GDM1 (cell line): ENCODE measurements at places on chromosomes 2 and 18.

GRCh38 chr18:29311580-29311979 is 1134.7 kb upstream of the CDH2 start:
- no peak for DNase-seq

GRCh38 chr2:44218771-44219170 is 50.1 kb downstream of the PPM1B start:
- no peak for DNase-seq

DNA sequence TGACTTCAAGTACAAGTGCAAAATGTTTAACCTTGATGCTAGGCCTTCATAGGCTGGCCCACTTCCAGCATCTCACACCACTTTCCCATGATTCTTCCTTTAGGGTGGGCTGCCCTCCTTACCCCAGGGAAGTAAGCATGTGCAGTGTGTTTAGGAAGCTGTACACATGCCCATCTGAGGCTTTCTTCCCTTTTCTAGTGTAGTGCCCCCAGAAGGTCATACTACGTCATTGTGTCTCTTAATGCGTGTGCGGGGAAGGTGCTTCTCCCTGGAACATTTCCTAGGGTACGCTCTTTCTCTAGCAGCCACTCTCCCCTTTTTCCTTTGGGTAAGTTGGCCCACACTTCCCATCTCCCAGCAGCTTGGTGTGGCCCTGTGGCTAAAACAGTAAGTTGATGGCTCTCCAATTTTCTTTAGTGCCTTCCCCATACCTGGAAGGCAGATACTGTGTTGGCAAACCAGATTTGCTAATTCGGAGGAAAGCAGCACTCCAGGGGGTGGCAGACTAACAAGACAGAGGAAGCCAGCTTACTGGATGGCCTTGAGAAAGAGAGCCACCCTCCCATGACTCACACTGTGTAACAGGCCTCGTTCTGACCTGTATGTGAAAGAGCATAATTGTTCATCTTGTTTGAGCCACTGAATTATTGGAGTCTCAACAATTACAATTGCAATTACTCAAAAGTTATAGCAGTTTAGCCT is 1.1 kb upstream of the SULT6B1 start:
- peak; percentile 3 for DNase-seq

- no peak for DNase-seq
These were observed 844 bp upstream of the VSNL1 start for GRCh38 chr2:17539611-17540092.
